Central memory CD4-positive, alpha-beta T cell (primary cell): ENCODE measurements at places on chromosomes 12 and 14.

- no peak for DNase-seq
These were observed 212.6 kb upstream of the SLC16A7 start for GRCh38 chr12:59383079-59383822.

GRCh38 chr12:111359231-111359913, 9.5 kb downstream of the PHETA1 start:
- DNase-seq = no peak

- no peak for DNase-seq
These were observed 8.8 kb upstream of the AMHR2 start for GRCh38 chr12:53414756-53415417.

GRCh38 chr12:41485203-41485602, 297.1 kb downstream of the PDZRN4 start:
- DNase-seq = no peak

GRCh38 chr12:6925540-6926279, 2.0 kb upstream of the ATN1 start:
- DNase-seq = no peak

DNA sequence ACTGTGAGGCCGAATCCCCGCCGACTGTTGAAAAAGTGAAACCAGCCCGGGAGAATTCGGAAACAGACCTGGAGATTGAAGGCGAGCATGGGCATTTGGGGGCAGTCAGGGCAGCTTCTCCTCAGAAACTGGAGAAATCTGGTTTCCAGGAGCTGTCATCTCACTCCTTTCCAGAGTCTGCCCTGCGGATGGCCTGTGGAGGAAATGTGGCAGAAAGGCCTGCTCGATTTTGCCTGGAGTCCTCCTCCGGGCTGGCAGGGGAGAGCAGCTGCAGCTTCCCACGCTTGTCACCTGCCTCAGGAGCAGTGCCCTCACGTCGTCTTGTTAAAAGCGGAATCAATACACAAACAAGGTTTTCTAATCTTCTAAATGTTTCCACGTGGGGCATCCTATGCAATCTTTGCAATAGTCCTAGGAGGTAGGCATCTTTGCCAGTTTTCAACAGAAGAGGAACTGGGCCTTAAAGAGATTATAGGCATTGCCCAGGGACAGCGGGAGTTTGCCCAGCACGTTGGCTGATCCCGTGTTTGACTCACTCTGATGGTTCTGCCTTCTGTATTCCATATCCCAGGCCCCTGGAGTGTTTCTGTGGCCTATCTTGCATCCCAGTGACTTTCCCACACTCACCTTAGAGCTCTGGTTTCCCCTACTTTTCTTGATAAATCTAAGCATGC, 2.3 kb downstream of the LRRC74A start:
- DNase-seq = no peak

DNA sequence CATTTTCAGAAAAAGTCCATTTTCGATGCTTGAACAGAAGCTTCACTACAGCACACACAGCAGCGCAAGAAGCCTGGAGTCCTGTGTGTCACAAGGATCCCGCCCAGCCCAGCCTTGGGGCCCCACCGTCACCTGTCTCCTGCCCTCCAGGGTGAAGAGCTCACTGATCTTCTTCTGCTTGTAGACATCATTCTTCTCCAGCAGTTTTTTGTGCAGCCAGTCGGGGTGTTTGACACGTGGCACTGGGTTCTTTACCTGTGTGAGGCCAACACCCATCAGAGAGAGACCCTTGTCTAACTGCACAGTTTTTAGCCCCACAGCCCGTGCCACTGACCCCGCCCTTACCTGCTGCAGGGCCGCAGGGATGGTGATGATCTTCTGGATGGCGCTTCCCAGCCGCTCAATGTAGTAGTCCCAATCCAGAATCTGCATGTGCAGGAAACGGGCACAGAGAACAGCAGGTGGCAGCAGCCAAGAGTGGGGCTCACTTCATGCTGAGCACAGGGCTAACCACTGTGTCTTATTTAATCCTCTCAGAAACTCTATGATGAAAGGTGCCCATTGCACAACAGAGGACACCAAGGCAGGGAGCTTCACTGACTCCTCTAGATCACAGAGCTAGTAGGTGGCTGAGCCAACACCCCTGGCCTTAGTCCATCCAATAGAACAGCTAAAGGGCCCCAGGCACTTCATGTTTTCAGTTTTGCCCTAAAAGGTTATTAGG, 30.0 kb downstream of the POLE start:
- DNase-seq = no peak

DNA sequence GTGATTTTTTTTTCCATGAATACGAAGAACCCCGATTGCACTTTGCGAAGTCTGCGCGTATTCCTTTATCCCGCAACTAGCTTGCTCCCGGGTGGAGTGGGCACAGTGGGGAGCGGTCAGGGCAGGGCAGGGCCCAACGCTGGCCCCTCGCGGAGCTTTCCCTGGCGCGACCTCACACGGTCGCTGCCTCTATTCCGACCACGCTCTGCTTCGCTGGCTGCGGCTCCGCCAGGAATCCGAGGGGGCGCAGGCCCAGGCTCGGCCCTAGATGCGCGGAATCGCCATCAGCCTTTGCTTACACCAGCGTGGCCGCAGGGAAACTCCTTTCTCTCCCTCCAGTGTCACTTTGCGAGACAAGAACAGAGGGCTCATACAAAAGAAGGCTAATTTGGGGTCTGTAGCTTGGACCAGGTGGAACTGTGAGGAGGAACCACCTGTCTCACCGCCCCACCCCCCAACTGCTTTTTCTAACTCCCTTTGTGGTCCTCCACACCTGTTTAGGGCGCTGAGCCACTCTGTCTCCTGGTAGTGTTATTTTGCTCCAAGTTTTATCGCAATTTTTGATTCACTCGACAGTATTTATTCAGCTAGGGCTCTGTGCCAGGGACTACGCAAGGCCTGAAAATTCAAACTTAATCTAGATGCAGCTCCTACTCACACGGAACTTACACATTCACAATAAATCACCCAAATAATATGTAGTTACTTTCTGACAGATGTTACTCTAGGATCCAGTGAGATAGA, 3.1 kb upstream of the NKX2-1 start:
- no peak for DNase-seq

DNA sequence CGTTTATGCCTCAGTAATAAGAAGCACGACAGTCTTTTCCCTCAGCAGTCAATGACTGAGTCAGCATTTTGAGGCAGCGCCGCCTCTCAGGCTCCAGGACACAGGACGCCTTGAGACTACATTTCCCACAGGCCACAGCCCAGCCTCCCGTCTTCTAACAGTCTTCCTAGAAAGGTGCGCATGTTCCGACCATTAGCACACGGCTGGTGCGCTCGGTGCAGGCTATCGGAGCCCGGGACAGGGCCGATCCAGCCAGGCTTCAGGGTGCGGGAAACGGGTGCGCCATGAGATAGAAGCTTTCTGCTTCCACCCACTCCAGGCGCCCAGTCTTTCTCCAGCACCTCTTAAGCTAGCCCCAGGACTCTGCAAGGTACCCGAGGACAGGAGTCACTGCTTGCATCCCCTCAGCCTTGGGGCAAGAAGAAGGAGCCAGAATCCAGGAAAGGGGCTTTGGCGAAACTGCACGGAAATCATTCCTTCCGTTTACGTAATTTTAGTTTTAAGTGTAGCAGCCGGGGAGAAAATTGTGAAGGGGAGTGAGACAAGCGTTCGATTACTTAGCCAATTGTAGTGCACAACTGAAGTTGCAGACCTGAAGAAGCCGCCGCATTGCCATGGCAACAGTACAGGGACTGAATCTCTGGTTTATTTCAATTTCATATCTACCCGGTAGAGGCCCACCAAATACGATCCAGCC, 54.0 kb downstream of the ZNF641 start:
- peak; percentile 24 for DNase-seq

DNA sequence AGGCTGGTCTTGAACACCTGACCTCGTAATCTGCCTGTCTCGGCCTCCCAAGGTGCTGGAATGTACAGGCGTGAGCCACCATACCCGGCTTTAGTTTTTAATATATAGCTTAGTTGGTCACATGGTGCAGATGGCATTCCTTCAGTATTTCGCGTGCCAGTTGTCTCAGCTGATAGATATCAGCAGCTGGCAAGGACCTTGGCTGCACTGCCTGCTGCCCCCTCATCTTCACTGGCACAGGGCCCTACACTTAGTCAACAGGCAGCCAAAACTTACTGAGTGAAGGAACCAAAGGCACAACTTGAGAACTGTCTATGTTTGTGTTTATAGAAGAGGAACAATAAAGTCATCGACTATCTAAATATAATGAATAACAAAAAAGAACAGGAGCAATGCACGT, 31.0 kb downstream of the EID3 start:
- no peak for DNase-seq

DNA sequence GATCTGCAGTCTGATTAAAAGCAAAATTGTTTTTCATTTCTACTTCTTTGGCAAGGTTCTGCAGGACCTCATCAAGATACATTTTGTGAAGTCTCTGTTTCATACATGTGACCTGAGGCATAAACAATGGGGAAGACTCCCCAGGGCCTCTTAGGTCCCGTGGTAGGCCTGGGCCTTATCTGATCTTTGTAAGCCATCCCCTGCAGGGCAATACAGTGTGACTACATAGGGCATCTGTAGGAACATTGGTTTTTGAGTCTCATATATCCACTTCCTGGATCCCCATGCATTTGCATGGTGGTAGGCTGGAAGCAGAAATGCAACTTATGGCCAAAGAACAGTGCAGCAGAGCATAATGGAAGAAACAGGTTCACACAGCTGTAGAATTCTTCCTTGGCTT, 6.0 kb downstream of the FAR2 start:
- DNase-seq = no peak

- DNase-seq = no peak
These were observed 109.6 kb downstream of the DYRK2 start for GRCh38 chr12:67758119-67758518.

DNA sequence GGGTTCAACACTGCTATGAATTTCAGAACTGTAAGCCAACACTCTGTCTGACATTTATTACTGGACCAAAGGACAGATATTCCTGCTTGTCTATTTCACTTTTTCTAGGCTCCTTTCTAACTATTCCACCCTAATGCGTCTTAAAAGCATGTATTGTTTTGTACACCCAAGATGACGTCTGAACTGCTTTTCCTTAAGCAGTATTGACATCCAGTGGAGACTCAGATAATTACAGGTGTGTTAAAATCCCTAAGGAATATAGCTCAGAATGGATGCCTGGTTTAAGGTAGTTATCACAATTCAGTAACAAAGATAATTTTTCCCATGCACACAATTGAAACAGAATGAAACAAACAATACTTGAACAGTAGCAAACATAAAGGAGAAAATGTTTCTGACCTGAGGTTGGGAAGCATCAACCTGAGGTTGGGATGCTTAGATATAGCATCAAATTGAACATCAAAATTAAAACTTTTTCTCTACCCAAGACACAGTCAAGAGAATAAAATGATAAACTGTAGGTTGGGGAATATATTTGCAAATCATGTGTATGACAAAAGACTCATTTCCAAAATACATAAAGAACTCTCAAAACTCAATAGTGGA, 93.7 kb upstream of the PTPRR start:
- no peak for DNase-seq
